MV-4-11 (cell line): ENCODE measurements at places on chromosomes 12 and 14.

GRCh38 chr12:98208816-98209215 is 306.6 kb upstream of the TMPO start:
- no peak for DNase-seq

- DNase-seq = no peak
Observed at GRCh38 chr12:46590991-46591703, 218.6 kb upstream of the SLC38A2 start.

DNA sequence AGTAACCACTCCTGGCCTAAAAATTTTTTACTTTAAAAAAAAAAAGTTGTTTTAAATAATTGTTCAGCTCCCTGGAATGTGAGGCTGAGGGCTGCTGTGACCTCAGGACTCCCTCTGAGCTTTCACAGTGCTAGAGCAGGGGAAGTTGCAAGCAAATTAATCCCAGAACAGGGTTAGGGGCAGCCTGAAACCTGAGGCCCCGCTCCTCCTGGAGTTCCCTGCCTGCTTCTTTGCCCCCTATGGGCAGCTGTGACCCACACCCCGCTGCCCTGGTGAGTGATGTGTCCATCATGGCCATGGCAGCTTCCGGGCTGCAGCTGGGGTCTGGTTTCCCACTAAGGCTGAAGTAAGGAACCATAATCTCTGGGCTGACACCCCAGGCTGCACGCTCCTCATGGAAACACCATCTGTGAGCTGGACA is 9.5 kb downstream of the RITA1 start:
- no peak for DNase-seq

DNA sequence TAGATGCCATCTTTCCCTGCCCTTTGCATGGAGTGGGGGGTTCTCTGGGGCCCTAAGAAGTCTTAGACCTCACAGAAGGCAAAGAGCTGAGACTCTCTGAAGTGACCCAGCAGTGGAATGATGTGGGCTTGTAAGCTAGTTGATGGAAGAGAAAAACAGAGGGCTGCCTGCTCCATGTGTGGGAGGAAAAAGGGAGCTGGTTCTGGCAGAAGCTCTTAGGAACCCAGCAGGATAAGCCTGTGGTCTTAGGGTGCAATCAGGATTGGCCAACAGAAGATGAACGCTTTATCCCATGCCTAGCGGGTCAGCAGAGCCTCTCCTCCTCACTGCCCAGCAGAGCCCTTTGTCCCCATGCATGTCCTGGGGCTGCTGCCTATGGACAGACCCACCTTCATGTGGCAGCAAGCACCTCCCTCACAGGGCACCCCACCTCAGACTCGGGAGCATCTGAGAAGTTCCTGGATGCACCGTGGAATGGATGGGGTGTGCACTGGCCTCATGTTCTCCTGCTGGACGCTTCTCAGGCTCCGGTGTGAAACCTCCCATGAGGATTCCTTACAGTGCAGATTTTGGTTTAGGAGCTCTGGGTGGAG is 152.7 kb downstream of the ADGRD1 start:
- no peak for DNase-seq

DNA sequence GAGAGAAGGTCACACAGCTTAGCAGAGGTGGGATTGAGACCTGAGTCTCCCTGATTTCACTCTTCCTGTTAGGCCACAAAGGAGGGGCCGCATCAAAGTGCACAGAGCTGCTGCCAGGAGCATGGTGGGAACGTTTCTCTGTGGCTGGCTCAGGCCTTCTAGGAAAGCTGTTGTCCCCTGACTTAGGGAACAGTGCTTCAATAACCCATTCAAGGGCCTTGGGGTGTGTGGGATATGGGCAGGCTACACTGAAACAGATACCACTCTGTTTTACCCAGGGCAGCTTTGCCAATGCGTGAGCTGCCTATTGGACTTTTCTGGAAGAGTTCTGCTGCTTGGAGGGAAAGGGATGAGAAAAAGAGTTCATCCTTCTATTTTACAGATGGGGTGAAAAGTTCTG is 110.0 kb downstream of the ADCK1 start:
- no peak for DNase-seq

GRCh38 chr14:22533057-22533704 is 55.8 kb downstream of the DAD1 start:
- no peak for DNase-seq

DNA sequence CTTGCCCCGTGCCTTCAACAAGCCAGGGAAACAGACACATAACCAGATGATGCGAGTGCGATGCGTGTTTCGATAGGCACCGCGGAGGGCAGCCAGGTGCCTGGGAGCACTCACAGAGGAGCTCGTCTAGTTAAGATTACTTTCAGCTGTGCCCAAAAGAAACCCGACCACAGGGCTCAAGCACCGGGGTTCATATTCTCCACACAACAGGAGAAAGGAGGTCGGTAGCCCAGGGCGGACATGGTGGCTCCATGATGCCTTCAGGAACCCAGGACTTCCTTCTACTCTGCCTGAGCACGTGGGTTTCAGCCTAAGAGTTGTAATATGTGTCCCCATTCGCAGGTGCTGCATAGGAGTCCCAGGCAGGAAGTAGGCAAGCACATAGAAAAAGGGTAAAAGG is 53.7 kb upstream of the DDX11 start:
- DNase-seq = no peak

DNA sequence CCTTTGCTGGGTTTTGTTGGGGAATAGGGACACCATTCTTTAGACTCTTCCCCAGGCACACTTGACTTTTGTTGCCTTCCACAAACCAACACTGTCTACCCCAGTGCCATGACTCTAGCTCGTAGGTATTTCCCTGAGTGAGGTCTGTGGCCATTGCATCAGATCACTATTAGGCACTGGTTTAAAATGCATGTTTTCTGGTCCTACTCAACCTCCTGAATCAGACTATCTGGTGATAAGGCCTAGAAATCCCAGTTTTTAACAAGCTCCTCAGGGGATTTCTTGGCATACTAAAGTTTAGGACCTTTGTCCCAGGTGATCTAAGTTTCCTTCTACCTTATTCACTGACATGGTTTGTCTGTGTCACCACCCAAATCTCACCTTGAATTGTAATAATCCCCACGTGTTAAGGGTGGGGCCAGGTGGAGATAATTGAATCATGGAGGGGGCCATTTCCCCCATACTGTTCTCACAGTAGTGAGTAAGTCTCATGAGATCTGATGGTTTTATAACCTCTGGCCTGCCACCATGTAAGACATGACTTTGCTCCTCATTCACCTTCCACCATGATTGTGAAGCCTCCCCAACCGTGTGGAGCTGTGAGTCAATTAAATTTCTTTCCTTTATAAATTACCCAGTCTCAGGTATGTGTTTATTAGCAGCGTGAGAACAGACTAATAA is 87.8 kb upstream of the PSMC1 start:
- DNase-seq = no peak
